ENCODE measurements at places on chromosomes 3 and 15. TPM values are rescaled to one million over a fixed set of nuclear protein-coding genes. Genes with fewer than 3 reads are reported as not detected.

The SNUPN gene
- polyA plus RNA-seq: 31.5 TPM

The DNAJB8 gene
- not detected for polyA plus RNA-seq

DNA sequence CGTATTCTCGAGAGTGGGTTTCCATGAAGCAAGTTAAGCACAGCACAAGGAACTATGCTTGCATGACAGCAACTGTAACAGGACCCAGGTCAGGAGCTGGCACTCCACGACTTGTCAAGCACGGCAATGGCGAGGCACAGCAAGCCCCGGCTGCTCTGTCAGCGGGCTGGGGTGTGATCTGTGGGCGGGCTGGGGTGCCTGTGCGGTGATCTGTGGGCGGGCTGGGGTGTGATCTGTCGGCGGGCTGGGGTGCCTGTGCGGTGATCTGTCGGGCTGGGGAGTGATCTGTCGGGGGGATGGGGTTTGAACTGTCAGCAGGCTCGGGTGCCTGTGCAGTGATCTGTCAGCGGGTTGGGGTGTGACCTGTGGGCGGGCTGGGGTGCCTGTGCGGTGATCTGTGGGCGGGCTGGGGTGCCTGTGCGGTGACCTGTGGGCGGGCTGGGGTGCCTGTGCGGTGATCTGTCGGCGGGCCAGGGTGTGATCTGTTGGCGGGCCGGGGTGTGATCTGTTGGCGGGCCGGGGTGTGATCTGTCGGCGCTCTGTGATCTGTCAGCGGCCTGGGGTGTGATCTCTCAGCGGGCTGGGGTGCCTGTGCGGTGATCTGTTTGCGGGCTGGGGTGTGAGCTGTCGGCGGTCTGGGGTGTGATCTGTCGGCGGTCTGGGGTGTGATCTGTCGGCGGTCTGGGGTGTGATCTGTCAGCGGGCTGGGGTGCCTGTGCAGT lies 205.7 kb downstream of the XXYLT1 start:
- DNase-seq: no peak

DNA sequence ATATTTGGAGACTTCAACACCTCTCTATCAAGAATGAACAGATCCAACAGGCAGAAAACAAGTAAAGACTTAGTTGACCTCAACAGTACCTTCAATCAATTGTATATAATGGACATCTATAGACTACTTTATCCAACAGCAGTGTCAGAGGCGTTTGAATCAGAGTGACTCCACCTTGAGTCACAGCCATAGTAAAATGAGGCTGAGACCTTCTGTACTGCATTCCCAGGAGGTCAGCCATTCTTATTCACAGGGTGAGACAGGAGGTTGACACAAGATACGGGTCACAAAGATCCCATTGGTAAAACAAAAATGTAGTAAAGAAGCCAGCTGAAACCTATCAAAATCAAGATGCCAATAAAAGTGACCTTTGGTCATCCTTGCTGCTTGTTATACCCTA lies 299.8 kb downstream of the CNTN3 start:
- no peak for DNase-seq

The AGBL1 gene
- polyA plus RNA-seq: not detected

The BFSP2 gene
- polyA plus RNA-seq: not detected
